ENCODE measurements at places on chromosomes 1 and 21.
A peak's percentile ranks its signal among the peaks of the same experiment; 100 is the strongest.

- DNase-seq: no peak
Observed at GRCh38 chr21:28856588-28857250, 136.0 kb downstream of the LTN1 start.

GRCh38 chr1:173405281-173405680 lies 71.9 kb upstream of the PRDX6 start:
- DNase-seq: no peak

GRCh38 chr1:188652678-188653077 lies 1823.9 kb downstream of the PLA2G4A start:
- no peak for DNase-seq

- peak; percentile 56 for DNase-seq
Observed at GRCh38 chr1:10599194-10599861, 124.6 kb downstream of the PEX14 start.

GRCh38 chr1:81452693-81453366 lies 347.9 kb upstream of the ADGRL2 start:
- peak; percentile 8 for DNase-seq

- DNase-seq: no peak
Observed at GRCh38 chr1:156337888-156338179, 258 bp downstream of the CCT3 start.

Measured in MCF 10A (cell line).